Endothelial cell (in vitro differentiated cells): ENCODE measurements at places on chromosomes 7 and 10. TPM values are rescaled to one million over a fixed set of nuclear protein-coding genes. Genes with fewer than 3 reads are reported as not detected.

The XPNPEP1 gene
- 202 TPM for total RNA-seq

The HEPACAM2 gene
- total RNA-seq = not detected

The PRDX3 gene
- total RNA-seq = 93.2 TPM

The TAS2R5 gene
- 1.9 TPM for total RNA-seq

The DGKB gene
- total RNA-seq = 0.46 TPM

The TRIM50 gene
- total RNA-seq = 0.54 TPM

The EPHA1 gene
- 7.1 TPM for total RNA-seq

The SLC18A3 gene
- 0.72 TPM for total RNA-seq

The SFTPA1 gene
- not detected for total RNA-seq
